AG20443 (cell line): ENCODE measurements at places on chromosomes 13 and 19.

- DNase-seq, result peak; percentile 37
Measured at GRCh38 chr13:108917581-108917980, 288.2 kb downstream of the MYO16 start.

GRCh38 chr13:23632048-23632582 is 61.9 kb downstream of the TNFRSF19 start:
- DNase-seq, result no peak

GRCh38 chr19:41616792-41617621 is 9.9 kb downstream of the CEACAM4 start:
- DNase-seq, result peak; percentile 31

DNA sequence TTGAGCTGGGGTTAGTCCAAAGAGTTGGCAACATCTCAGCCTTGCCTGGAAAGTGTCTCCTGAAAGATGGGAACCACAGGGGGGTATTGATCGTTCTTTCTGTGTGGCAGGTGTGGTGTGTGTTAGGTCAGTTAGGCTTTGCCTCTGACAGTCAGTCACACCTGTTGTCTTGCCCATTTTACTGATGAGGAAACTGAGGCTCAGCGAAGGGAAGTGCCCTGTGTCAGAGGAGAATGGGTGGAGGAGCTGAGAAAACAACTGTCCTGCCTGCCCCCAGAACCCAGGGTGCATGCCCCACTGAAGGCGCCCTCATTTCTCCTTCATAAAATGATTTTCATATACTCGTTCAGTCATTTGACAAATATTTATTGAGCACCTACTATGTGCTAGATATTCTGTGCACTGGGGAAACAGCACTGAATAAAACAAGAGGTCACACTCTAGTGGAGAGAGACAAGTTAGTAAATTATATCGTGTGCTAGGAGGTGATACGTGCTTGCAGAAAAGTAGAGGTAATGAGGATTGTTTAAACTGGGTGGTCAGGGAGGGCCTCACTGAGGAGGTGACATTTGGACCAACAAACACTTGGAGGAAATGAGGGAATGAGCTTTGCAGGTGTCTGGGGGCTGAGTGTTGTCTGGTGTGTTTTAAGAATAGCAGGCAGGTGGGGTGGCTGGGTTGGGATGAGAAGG is 1.6 kb downstream of the FXYD5 start:
- no peak for DNase-seq

- DNase-seq, result peak; percentile 24
Measured at GRCh38 chr13:32021785-32022184, 9.8 kb upstream of the FRY start.

DNA sequence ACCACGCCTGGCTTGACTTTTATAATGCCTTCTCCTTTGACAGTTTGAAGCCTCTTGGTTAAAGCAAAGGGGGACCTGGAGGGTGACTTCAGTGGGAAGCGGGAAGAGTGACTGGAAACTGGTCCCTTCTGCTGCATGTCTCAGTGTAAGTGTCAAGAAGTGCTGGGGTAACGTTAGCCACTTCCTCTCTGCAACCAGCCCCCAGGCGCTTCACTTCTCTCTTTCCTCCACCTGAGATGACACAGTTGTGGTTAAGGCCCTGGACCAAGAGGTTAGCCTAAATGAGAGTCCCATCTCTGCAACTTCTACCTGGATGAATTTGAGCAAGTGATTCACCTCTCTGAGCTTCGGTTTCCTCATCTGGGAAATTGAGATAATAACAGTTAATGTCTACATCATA is 16.3 kb downstream of the LEUTX start:
- DNase-seq, result no peak

GRCh38 chr13:28297341-28297740 is 159.0 kb downstream of the PAN3 start:
- DNase-seq, result no peak

GRCh38 chr19:7561325-7561724 is 25.8 kb downstream of the PNPLA6 start:
- no peak for DNase-seq

DNA sequence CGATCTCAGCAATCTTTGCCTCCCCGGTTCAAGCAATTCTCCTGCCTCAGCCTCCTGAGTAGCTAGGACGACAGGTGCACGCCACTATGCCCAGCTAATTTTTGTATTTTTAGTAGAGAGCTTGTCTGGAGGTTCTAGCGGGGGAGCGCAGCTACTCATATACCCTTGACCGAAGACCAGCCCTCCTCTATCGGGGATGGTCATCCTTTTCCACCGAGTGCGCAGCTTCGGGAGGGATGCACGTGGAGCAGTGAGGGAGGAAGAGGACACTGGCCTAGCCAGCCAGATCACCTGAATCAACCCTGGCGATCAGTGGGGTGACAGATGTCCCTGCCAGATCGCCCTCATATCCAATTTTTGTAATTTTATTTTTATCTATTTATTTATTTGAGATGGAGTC is 6.8 kb downstream of the SLC7A9 start:
- no peak for DNase-seq

DNA sequence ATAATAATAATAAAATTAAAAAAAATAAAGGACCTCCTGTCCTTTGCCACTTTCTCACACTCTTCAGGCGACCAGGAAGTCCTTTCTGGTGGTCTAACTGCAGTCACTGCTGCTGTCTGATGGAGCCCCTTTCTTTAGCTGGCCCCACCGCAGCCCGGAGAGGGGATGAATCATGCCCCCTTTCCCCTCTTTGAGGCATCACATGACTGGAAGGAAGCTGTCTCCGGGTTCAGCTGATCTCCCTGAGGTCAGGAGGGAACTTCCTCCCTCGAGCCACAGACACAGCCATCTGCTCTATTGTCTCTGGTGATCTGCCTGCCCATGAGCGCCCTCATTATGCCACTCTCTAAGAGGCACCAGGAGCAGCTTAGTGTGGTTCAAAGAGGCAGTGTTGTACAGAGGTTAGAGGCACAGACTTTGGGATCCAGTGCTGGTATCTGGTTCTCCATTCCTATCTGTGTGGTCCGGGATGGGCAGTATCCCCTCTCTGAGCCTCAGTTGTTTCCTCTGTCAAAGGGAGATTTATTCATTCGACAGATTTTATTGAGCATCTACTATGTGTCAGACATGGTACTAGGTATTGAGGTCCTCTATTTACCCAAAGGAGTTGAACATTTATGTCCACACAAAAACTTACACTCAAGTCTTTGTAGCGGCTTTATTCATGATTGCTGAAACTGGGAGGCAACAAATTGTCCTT is 30.0 kb downstream of the VAV1 start:
- DNase-seq, result no peak

DNA sequence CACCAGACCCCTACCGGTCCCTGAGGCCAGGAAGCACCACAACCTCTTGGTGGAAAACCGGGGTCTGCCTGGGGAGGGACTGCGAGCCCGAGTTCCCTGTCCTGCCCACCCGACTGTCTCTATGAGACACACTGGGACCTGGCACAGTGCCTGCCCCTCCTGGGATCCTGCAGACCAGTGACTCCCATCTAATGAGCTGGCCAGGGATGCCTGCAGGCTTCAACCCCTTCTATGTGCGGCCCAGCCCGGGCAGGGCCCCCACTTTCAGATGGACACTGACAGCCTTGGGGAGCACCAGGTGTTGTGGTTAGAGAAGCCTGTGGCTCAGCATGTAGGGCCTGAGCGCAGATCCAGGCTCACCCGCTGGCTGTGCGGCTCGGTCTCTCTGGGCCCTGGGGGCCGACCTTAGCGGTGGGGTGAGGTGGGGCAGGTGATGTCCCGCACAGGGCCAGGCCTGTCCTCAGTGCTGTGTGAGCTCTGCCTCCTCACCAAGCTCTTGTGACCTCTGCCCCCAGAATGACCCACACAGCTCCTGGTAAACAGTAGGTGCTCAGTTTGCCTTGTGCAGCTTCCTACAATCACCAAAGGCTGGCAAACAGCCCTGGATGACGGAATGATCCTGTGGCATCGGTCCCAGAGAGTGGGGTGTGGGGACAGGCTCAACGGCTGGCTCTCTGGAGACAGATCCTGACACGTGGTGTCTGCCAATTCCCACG is 17.9 kb upstream of the CACTIN start:
- DNase-seq, result no peak

GRCh38 chr13:79522583-79522982 is 41.6 kb downstream of the NDFIP2 start:
- DNase-seq, result peak; percentile 7

DNA sequence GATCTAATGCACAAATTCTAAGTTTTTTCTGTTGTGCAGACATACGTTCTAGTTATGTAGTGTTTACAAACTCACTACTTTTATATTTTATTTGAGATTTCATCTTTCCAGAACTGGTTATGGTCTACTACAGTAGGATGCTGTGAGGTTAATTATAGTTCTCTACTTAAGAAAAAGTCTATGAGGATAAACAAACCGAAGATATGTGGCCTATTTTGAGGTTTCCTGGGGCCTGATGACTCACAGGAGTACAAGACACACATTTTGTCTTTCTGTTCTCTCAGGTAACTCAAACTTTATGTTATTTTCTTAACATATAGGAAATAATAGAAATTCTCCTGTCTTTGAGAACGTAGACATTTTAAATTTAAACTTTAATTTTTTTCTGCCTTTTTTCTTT is 45.1 kb downstream of the PCDH20 start:
- no peak for DNase-seq

- no peak for DNase-seq
Measured at GRCh38 chr13:99314640-99315176, 7.5 kb upstream of the GPR183 start.

DNA sequence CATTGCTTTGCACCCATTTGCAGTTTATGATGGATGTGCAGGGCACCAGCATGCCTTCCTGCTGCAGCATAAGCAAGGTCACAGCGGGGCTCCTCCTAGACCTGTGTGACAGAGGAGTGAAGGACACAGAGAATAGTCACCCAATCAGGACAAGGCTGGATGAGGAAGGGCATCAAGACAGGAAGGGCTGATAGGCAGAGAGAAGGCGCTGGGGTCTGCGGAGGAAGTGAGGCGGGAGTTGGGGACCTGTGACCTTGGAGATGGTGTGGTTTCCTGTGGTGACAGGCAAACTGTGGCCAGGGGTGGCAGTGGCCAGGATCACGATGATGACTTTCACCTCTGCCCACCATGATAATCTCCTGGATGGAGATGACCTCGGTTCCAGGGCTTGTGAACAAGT is 16.4 kb upstream of the KCTD15 start:
- no peak for DNase-seq

- DNase-seq, result no peak
Measured at GRCh38 chr13:25821776-25822175, 230.0 kb downstream of the SHISA2 start.

DNA sequence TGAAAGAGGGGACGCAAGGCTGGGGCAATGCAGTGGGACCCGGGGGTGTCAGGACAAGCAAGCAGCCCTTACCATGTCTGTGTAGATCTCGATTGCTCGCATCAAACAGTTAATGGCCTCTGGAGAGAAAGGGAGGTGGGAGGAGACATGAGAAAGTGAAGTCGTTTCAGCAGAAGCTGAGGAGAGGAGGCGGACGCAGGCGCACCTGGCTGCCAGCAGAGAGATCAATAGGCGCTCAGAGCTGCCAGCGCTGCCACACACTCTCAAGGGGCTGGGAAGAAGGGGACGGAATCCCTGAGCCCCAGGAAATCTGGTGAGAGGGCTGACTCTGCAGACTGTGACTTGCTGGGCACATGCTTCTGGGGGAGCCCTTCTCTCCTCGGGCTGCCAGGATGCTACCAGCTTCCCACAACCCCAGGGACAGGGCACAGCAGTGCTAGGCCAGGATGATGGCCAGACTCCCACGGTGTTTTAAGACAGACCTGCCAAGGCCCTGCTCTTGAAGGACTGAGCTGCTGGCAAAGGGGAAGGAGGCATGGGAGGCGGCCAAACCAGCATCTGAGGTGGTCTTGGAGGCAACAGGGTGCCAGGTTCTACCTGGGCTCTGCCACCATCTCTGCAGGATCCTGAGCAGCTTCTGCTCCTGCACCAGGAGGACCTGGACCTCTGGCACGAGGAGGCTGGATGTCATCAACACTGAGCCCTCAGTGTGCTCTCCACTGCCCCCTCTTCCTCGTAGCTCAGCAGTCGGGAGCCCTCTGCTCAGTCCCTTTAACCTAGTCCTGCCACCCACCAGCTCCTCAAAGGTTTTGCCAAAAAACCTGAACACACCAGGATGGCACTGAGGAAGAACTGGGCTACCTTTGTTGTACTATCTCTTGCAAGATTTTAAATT is 11.7 kb upstream of the KPTN start:
- DNase-seq, result no peak

GRCh38 chr13:19890030-19890429 is 26.6 kb upstream of the ZMYM5 start:
- no peak for DNase-seq

GRCh38 chr13:50140581-50141374 is 125.5 kb downstream of the KCNRG start:
- peak; percentile 21 for DNase-seq

- DNase-seq, result no peak
Measured at GRCh38 chr13:108682714-108683113, 53.3 kb downstream of the MYO16 start.

DNA sequence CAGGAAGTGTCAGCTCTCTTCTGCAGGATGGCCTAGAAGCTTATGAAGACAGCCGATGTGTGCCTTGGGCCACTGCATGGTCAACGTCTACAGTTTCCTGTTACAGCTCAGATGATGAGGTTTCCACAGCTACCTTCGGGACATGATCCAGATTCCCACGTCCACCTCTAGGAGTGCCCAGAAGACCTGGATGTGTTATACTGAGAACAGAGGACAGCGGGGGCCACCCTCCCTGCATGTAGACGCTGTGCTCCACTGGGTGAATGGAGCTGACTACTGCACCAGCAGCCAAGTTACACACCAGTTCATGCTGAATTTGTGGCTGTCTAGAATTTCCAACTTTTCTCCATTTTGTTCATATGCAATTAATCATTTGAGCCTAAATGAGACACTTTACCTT is 78.5 kb upstream of the MTIF3 start:
- no peak for DNase-seq

DNA sequence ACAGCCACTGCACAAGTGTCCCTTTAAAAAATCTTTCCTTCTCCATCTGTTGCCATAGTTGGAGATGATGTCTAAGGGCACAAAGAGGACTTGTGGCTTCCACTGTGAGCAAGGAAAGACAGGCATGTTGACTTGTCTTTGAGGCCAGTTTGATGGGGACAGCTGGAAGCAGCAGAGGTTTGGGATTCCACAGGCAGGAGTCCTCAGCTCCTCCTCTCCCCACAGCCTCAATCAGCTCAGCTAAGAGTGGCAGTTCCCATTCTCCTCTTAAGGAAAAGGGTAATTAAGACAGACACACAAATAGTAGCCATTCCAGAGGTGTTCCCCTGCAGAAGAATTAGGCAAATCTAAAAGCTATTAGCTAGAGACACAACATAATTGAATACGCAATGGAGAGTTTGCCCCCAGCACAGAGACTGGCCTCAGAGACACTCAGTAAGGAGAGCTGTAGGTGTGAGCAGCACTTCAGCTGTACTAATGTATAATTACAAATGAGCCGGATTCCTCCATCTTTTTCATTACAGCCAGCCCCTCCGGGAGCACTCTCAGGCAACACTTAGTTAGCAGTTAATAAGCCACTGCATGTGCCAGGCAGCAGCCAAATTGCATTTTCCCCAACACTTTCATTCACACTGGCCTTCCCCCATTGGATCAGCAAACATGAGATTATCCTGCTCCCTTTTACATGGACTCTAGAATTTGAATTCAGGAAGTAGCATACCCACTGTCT is 434.0 kb downstream of the FOXO1 start:
- DNase-seq, result no peak
